ENCODE measurements at places on chromosomes 12 and 14. TPM values are rescaled to one million over a fixed set of nuclear protein-coding genes. Genes with fewer than 3 reads are reported as not detected.

The ADSS1 gene
- not detected for total RNA-seq

The CLEC4C gene
- not detected for total RNA-seq

The DLK1 gene
- not detected for total RNA-seq

The TAS2R30 gene
- total RNA-seq = 34.9 TPM

The STAC3 gene
- total RNA-seq = 2.8 TPM

The SPIC gene
- not detected for total RNA-seq

The NRIP2 gene
- 10.5 TPM for total RNA-seq

The SYNJ2BP gene
- 11.8 TPM for total RNA-seq

DNA sequence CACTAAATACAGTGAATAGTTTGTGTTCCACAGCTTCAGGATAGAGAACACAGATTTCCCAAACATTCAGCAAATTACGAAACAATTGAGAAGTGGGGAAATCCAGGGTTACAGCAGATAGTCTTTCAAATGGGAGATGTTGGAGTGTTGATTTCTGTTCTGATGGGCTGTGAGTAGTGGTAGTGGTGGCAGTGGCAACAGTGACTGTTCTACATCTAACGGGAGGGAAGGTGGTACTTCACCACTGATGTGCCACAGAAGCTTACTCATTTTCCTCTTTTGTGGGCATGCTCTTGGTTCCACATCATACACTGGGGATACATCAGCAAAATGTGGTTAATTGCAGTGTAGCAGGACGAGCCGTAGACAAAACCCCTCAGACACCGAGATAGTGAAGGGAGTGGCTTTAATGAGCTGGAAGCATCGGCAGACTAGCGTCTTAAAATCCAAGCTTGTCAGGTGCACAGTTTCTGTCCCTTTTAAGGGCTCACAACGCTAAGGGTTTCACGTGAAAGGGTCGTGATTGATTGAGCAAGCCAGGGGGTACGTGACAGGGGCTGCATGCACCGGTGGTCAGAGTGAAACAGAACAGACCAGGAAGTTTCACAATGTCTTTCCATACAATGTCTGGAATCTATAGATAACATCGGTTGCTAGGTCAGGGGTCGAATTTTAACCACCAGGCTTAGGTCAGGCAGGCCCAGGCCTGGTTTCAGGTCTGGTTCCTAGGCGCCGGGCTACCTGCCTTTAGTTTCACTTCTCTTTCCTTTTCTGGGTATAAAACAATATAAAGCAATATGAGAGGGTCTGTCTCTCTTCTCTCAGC lies 330.6 kb upstream of the FBXO33 start:
- no peak for DNase-seq

DNA sequence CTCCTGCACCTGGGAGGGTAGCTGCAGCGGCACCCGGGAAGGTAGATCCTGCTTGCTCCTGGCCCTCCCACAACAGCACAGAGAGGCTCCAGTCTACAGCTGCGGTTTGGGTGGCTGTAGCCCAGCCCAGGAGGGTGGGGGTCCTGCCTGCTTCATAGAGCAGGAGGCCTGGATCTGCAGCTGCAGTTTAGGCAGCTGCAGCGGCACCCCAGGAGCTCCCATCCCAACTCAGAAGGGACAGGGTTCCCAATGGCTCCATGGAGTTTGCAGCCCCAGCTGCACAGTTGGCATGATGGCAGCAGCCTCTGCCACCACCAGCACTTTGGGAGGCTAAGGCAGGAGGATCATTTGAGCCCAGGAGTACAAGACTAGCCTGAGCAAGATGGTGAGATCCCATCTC lies 38.5 kb downstream of the TIMELESS start:
- no peak for DNase-seq

DNA sequence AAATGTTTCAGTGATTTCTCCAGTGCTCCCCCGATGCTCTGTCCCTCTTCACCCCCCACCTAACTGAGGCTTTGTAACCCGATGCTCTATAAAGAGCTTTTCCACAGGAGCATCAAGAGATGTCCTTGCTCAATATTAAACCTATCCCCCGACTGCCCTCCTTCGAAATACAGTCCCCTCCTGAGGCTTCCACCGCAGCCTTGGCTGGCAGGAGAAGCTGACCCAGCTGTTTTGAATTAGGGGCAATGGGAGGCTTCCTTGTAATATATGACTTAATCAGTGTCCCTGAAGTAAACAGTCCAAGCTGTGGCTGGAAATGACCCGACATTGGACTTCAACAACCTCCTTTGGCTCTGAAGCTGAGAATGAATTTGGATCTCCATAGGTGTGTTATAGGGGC lies 62.4 kb downstream of the TMEM30B start:
- no peak for DNase-seq

GRCh38 chr12:65494537-65494936 lies 216.1 kb downstream of the MSRB3 start:
- DNase-seq = no peak

GRCh38 chr12:101619026-101619786 lies 24.4 kb downstream of the MYBPC1 start:
- DNase-seq = no peak

DNA sequence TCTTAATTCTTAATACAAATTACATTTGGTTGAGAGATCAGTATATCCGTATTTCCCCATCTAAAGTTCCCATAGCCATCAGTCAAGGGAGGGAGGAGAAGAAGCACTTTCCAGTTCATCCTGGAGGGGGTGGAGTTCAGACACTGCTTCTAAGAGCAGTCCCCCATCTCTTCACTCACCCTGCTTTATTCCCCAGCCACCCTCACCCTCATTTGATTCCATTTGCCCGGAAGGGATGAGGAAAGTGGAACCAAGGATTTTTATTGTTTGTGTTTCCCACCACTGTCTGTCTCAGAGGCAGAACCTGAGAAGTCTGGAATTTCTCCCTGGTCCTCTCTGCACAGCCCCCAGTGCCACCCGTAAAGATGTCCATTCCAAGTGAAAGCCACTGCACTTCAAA lies 134.2 kb upstream of the HIF1A start:
- DNase-seq = no peak

GRCh38 chr14:92040431-92041051 lies 682 bp upstream of the TRIP11 start:
- DNase-seq = no peak

DNA sequence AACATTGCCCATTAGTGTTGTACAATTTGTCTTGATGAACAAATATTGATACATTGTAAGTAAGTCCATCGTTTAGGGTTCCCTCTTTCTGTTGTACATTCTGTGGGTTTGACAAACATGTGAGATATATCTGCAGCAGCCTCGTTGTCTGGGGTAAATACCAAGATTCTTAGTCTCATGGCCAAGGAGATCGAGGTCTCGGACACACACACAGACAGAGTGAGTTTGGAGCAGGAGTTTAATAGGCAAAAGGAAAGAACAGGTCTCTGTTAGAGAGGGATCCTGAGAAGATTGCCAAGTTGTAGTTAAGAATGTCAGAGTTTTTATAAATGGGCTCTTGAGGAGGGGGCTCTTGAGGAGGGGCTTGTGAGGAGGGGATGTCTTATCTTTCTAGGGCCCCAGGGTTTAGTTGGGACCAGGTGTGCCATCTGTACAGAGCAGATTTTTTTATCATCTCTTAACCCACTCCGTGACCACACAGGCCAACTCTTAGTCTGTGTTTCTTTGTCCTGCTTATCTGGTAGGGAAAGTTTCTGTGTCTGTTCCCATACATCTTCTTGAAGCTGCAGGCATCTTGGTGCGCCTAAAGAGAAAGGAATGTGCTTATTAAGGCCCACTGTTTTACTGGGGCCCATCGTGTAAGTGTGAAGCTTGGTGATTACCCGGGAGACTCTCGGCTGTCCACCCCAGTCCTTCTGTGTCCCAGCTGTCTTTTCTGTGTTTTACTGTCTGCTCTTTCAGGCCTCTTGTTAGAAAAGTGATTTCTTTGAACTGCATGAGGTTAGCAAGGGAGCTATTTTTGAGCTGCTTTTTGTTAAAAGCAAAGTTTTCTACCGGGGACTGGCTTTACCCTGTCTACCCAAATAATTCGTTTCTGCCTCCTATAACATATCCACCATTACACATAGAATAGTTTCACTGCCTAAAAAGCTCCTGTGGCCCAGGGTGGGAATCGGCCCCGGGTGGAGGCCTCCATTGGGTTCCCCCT lies 22.4 kb upstream of the CLEC2D start:
- no peak for DNase-seq

GRCh38 chr14:66802962-66803361 lies 295.0 kb downstream of the GPHN start:
- DNase-seq = no peak

DNA sequence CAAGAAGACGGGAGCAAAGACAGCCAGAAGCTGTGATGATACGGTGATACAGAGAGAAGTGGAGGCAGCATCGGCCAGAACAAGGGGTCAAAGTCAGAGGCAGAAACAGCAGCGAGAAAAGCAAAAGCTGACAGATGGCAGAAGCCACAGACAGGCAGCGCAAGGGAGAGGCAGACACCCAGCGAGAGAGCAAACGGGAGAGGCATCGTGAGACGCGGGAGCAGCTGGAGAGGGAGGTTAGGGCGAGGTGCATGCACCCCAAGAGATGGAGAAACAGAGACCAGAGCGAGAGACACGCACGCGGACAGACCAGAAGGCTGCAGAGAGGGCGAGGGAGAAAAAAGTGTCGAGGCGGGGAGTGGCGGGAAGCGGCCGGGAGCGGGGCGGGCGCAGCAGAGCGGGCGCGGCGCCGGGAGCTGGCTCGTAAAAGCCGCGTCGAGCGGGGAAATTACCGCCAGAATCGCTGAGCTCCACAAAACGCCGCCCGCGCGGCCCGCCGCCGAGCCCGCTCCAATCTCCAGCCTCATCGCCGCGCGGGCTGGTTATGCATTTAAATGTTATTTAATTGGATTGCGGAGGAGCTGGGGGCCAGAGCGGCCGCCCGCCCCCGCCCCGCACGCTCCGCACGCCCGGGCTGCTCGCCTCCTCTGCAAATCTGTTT lies 15.6 kb downstream of the SMUG1 start:
- DNase-seq = no peak
